Dorsolateral prefrontal cortex (tissue), 122 donors: ENCODE measurements at places on chromosomes 12 and 14.

- DNase-seq, result no peak
These were observed 5.1 kb downstream of the AHNAK2 start for GRCh38 chr14:104973135-104973384.

- peak; percentile 54 for DNase-seq
These were observed 33.5 kb upstream of the EVL start for GRCh38 chr14:100031506-100032281.

DNA sequence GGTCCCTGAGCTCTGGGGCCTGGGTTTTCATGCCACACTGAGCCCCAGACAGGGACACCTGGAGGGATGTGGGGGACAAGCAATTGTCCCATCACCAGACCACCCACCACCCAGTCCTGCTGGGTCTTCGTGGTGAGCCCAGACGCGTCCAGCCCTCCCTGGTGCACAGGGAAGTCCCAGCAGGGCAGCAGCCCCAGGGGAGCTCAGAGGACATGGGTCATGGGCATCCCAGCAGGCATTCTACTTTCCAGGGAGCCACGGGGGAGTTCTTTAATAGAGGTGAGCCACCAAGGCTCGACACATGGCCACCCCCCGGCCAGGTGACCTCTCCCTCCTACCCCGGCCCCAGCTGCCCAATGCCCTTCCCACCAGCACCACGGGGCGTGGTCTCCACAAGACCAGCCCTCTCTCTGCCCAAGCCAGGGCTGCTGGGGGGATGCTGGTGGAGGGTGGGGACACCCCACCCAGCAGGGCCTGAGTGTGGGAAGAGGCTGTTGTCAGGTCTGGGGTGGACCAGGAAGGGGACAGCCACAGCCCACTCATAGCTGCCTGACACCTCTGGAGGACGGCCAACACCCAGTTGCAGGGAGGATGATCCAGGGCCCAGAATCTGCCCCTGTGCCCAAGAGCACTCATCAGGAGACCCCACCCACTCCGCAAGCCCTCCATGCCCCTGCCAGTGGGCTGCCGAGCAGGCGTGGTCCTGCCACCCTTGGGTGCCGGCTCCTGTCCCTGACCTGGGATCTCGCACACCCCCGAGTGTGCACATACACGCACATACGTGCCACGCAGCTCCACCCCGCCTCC, 14.1 kb downstream of the AKT1 start:
- no peak for DNase-seq

GRCh38 chr14:30907659-30908057, 33.3 kb downstream of the COCH start:
- DNase-seq, result no peak

DNA sequence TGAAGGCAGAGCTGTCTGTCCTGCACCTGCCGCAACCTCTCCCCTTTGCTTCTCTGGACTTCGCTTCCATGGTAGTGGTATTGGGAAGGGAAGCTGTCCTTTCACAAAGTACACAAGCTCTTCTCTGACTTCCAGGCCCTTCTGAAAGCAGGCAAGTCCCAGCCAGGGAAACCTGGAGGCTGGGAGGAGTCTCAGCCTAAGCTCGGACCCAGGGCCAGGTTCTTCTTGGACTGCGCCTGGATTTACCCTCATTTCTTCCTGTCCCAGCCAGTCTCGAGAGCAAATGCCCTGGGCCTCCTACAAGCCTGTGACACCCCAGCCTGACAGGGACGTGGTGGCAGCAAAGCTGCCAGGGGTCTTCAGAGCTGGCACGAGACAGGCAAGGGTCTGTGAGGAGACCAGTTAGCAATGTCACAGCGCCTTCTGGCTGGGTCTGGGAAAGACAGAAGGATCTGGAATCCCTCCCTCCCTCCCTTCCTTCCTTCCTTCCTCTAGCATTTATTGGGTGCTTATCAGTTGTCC, 22.4 kb downstream of the ISCA2 start:
- DNase-seq, result peak; percentile 15

DNA sequence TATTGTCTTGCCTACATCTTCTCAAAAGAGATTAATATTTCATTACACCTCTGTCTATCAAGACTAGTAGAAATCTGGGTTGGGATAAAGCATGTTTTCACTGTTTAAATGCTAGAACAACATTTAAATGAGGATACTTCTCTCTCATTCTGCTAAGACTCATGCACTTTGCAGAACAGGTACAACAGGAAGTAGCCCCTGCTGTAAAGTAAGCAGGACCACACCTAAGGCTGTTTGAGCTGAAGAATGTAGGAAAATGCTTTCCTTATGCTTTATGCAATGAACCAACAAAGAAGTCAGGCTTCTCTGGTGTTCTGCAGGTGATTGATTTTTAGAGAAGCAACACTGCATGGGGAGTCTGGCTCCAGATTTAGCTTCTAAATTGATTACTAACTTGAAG, 89.4 kb downstream of the PAX9 start:
- DNase-seq, result no peak

DNA sequence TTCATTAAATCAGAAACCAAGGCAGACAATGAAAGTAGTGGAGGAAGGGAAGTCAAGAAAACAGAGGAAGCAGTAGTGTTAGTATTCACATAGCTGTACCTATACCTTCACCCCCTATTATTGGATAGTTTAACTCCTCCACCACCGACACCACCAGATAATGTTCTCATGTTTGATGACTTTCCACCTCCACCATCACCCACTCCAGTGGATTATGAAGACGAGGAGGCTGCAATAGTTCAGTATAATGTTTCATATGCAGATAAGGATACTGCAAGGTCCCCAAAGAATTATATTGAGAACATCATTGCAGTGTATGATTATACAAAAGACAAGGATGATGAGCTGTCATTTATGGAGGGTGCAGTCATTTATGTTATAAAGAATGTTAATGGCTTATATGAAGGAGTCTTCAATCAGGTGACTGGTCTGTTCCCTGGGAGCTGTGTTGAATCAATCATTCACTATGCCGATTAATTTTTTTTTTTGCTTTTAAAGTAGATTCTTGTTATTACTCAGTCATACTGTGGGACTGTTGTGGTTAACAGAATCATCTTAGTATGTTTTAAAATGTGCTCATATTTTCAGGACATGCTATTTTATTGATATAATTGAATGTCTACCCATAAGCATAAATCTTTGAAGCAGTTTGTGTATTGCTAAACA, 32.2 kb upstream of the KTN1 start:
- no peak for DNase-seq

DNA sequence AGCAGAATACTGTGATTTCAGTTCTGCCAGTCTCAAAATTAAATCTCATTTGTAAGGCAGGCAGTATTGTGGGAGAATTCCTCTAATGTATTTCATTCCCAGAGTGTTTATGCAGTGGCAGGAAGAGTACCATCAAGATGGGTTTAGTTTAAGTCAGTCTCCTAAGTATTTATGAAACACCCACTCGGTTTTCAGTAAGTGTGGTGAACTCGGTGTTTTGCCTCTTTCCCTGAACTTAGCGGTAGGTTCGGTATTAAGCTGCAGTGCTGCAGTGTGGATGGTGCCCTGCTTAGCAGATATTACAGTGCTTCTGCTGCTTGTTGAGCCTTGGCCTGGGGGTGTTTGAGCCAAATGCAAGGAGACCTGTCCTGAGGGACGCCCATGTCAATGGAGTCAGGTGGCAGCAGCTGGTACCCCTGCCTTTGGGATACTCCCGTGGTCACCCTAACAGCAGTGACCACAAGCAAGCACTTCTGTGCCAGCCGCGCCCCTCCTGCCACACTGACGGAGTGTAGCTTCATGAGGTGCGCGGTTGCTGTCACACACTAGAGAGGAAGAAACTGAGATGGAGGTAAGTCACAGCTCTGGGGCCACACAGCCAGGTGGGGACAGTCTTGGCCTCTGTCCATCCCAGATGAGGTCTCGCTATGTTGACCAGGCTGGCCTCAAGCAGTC, 15.8 kb downstream of the COA8 start:
- DNase-seq, result no peak
